ENCODE measurements at places on chromosomes 7 and 10. TPM values are rescaled to one million over a fixed set of nuclear protein-coding genes. Genes with fewer than 3 reads are reported as not detected.

DNA sequence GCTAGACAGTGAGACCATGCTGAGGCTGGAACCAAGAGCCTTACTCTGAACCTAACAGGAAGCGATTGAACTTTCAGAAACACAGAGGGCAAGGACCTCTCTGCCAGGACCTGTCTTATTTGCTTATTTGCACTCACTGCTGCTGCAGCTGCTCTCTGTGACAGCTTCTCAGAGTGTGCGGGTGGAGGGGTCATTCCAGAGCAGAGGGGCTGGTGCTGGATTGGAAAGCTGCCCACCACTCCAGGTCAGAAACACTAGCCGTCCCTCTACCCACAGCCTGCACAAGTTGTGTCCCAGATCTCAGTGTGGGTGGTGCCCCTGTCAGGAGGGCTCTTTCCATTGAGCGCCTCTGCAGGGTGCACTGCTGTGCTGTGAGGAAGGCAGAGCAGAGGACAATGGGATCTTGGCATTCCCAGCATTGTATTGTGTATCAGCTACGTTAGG lies 126.2 kb downstream of the CCNY start:
- DNase-seq: no peak

DNA sequence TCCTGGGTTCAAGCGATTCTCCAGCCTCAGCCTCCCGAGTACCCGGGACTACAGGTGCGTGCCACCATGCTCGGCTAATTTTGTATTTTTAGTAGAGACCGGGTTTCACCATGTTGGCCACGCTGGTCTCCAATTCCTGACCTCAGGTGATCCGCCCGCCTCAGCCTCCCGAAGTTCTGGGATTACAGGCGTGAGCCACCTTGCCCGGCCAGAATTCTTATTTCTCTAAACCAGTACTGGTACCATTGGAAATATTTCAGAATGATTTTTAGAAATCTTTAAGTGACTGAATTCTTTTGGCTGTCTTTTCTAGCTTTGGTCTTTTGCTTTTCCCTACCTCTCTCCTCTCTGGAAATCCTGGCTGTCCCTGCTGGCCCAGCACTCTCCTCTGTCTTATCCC lies 2.8 kb downstream of the GNAI1 start:
- no peak for DNase-seq

DNA sequence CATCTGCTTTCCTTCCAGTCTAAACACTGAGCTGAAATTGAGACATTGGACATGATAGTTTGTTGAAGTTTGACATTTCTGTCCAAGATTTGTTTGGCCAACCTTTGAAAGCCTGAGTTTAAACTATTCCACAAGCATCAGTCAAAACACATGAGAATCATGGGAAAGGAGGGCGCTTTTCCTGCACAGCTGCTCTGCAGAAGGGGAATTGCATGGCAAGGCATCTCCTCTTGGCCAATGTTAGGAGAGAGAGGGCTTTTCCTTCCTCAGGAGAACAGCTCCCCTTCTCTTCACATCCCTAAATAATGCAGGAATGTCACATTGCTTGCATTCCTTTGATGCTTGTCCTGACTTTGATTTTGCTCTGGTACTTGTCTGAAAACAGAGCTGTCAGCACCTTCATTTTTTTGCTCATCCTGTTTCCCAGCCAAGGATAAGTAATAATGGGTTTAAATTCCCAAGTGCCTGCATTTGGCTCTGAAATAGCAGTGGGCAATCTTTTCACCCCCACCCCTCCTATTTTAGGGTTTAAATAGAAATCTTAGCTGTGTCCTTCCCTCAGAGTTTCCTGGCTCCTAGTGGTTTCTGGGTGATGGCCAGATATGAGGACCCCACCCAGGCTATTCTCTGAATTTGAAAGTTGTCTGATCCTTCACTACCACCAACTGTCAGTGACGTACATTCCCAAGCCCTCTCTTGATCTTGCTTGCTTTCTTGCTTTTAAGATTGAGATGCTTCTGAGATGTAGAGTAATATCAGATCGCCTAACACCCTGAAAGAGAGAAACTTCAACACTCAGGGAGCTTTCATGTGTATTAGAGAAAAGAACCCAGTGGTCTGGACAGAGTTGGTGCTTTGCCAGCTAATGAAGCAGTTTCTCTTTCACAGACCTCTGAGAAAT lies 75.2 kb upstream of the NPVF start:
- no peak for DNase-seq

GRCh38 chr7:33722383-33723101 lies 182.8 kb upstream of the BMPER start:
- DNase-seq: no peak

NOS3 gene
- 10.8 TPM for total RNA-seq

DNA sequence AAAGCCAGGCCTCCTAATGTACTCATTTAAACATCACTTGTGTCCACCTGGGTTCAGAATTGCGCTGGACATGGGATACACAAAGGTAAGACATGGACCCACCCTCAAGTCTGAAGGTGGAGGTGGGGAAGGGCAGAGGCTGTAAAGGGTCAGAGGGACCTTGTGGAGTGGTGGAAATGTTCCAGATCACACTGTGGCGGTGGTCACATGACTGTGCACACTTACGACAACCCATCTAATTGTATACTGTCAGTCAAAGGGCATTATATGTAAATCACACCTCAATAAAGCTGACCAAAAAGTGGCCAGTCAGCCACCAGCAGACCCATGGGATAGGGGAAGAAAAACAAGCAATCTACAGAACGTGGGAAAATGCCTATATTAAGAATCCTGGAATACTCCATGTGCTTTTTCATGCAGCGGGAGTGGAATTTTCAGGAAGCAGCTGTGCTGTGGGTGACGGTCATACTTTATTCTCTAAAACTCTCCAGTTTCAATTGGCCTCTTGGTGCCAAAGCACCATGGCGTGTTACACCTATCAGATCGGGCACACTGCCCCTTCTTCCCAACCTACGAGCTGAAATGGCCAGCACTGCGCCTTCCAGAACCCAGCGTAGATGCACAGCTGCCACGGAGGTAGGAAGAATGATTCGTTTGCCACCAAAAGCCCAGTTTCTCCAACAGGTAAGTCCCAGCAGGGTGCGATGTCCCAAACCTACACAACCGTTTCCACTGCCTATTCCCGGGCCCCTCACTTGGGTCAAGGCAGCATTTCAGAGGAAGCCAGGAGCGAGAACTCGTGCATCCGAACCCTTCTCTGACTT lies 69.8 kb downstream of the PRKAG2 start:
- no peak for DNase-seq

OR2A42 gene
- total RNA-seq: not detected

DNA sequence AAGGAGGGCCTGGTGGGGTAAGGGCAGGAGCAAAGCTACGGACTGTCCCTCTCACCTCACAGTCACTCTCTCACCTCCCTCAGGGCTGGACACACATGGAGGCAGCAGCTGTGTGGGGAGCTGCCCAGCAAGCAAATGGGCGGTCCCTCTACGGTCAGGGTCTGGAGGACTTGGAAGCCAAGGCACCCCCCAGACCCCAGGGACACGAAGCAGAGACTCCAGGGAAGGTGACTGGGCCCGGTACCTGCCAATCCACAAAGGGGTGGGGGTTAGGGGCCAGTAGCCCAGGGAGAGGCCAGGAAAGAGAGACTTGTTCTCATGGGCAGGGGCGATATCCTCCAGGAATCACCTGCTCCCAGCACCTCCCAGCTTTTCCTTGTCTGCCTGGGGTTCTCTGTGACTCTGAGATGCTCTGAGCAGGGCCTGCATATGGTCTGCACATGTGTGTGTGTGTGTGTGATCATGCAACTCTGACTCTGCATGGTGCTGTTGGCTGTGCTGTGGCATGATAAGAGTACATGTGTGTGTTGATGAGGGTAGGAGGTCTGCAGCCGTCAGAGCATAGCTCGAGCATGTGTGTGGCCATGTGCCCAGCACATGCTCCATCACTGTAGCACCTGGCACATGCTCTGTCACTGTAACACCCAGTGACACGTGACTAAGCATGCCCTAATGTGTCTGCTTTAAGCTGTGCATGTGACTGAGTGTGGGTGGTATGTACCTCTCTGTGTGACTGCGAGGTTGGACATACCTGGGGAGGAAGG lies 4.6 kb upstream of the LDB3 start:
- DNase-seq: no peak

- DNase-seq: peak; percentile 55
Measured at GRCh38 chr7:151174246-151175046, 7.0 kb upstream of the GBX1 start.

RPEL1 gene
- not detected for total RNA-seq

DNA sequence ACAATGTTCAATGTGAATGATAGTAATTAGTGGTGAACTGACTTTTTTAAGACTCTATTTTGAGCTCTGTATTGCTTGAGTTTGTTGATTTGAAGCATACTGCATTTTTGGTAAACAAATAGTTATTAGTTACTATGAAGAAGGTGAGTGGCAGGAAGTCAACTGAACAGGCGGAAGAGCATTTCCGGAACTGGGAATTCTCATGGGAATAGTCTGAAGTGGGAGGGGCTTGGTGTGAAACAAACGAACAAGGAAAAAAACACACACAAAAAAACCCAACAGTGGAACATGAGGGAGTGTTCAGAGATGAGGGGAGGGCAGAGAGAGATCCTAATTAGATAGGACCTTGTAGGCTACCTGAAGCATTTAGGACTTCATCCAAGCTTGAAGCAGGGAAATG lies 43.9 kb upstream of the C1QL3 start:
- no peak for DNase-seq

ASB10 gene
- total RNA-seq: not detected

- DNase-seq: no peak
Measured at GRCh38 chr10:68224810-68225209, 7.1 kb downstream of the ATOH7 start.

UPK3BL2 gene
- 11.6 TPM for total RNA-seq

CFAP46 gene
- total RNA-seq: not detected

ARHGAP22 gene
- not detected for total RNA-seq

GRCh38 chr10:9656996-9657395 lies 1360.7 kb upstream of the CELF2 start:
- DNase-seq: no peak

CTAGE4 gene
- total RNA-seq: 1.2 TPM

DNA sequence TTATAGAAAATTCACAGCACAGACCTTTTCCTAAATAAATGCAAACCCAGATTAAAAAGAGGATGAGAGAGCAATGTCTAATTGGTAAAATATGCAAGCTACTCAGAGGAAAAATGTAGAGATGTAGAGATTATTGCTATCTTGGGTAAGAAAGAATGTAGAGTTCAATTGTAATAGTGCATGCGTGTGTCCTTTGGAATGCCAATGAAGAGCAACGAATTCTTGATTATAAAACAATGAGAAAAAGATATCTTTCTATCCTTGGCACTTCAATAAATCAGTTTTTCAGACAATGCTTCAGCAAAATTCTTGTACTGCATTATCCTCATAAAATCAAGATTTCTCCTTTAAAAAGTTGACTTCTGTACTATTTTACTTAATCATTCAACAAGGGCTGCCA lies 50.9 kb downstream of the SEMA3D start:
- no peak for DNase-seq

GRCh38 chr10:131312478-131312836 lies 936 bp upstream of the TCERG1L start:
- DNase-seq: no peak

GRCh38 chr7:139246905-139247304 lies 15.9 kb downstream of the UBN2 start:
- no peak for DNase-seq

- DNase-seq: no peak
Measured at GRCh38 chr7:21916629-21917028, 29.1 kb downstream of the CDCA7L start.
